ENCODE measurements at places on chromosomes 13 and 19.

DNA sequence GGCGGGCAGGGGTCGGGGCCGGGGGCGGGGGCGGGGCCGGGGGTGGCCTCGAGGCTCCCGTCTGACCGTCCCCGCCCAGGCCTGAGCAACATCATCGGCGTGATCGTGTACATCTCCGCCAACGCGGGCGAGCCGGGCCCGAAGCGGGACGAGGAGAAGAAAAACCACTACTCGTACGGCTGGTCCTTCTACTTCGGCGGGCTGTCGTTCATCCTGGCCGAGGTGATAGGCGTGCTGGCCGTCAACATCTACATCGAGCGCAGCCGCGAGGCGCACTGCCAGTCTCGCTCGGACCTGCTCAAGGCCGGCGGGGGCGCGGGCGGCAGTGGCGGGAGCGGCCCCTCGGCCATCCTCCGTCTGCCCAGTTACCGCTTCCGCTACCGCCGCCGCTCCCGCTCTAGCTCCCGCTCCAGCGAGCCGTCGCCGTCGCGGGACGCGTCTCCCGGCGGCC is 9.4 kb upstream of the CACNG6 start:
- DNase-seq, result no peak

- no peak for DNase-seq
Observed at GRCh38 chr13:36945078-36945477, 25.0 kb upstream of the SMAD9 start.

DNA sequence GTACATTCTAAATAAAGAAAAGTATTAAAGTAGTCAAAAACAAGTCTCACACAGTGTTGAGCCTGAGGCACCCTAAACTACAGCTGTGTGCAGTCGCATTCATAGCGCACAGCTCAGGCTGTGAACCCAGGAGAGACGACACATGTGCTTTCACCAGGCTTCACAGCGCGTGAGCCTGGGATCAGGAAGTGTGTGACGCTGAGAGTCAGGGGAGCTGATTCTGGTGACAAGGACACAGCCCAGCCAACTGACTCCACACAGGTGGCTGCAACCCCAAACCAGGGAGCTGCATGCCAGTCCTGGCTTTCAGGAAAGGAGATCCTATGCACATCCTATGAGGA is 41.6 kb downstream of the COL4A1 start:
- DNase-seq, result no peak

DNA sequence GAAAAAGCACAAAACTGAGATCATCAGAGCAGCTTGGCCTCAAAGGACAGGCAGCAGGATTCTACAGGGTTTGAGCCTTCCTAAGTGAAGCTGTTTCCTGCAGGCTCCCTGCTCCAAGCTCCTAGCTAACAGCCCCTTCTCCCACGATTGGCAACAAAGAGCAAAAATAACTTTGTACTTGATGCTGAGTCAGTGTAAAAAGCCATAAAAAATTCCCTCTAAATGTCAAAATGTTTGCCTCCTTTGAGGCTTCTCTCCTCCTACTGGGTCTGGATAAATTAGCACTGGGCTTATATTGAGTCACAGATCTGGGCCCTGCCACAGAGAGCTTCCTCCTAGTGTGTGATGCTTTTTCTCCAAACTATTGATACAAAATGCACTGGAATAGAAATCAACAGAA is 153.3 kb downstream of the TNFRSF19 start:
- no peak for DNase-seq

DNA sequence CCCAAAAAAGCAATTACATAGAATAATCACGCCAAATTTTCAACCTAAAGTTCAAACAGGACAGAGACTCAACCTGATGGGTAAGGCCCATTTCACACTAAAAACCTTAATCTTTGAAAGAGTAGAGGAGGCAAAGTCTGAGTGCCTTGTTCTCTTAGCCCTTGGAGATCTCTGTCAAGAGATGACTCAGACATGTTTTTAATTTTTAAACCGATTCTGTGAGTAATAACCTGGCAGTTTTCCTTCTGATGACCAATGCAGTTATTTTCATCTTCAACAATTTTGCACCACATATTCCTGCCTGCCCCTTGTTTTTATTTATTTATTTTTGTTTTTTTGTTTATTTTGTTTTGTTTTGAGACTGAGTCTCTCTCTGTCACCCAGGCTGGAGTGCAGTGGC is 11.5 kb upstream of the TNFSF9 start:
- DNase-seq, result no peak

DNA sequence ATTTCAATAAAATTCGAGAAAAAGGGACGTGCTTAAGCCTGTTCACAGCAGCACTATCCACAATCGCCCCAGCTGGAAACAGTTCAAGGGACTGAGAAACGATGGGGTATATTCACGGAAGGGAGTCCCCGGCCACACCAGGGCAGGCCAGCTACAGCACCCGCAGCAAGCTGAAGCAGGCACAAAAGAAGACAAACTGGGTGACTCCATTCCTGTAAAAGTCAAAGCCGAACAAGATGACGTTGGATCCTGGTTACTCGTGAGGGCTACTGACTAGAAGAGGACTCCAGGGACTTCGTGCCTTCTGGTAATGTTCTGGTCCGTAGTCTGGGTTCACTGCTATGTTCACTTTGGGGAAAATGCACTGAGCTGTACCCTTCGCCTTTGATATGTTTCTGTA is 57.6 kb downstream of the COL4A1 start:
- no peak for DNase-seq

DNA sequence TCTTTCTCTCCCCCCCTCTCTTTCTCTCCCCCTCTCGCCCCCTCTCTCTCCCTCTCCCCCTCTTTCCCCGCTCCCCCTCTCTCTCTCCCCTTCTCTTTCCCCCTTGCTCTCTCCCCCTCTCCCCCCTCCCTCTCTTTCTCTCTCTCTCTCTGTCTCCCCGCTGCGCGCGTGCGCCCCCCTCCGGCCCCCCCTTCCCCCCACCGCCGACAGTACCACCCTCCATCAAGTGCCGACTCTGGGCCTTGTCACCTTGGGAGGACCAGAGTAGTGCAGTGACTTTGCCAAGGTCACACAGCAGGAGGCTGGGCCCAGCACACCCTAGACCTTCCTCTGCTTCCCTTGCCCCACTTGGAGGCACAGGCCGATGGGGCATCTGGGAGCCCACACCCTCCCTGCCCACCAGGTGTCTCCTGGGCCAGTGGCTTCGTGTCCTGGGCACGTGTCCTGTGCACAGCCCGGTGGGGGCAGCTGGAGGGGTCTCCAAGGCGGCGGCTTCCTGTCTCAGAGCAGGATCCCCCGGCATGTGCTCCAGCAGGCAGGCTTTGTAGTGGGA is 121.6 kb downstream of the KDM4B start:
- DNase-seq, result no peak

GRCh38 chr19:2627319-2627829 is 75.1 kb downstream of the GNG7 start:
- DNase-seq, result no peak
